IMR-90 (cell line): ENCODE measurements at places on chromosomes 1 and 21.
A peak's percentile ranks its signal among the peaks of the same experiment; 100 is the strongest.

GRCh38 chr1:215079456-215079855, 3.1 kb upstream of the KCNK2 start:
- peak; percentile 35 for DNase-seq

GRCh38 chr1:173663159-173663558, 6.5 kb downstream of the ANKRD45 start:
- DNase-seq, result no peak

DNA sequence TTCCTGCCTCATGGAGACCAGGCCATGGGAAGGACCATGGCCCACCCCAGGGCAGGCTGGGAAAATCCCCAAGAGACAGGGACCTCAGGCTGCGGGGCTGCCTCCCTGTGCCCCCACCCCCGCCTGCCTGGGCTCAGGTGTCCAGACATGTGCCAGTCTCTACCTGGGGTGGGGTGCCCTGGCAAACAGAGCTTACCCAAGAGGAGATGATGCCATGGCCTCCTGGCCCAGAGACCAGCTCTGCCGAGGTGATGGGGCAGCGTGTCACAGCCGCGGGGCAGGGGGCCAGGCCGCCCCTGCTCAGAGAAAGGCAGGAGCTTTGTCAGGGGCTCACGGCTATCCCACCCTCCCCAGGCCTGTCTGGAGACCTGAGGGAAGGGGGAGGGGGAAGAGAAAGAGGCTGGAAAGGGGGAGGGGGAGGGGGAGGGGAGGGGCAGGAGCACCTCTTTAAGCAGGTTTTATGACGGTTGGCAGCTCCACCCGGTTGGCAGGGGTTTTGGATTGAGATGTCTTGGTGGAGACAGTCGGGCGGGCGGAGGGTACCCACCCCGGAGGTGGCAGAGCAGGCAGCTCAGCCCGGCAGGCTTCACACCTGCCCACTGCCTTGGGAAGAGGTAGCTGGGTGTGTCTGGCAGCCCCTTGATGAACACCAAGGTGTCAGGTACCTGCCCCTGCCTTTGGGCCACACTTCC, 101.5 kb upstream of the IFFO2 start:
- no peak for DNase-seq

DNA sequence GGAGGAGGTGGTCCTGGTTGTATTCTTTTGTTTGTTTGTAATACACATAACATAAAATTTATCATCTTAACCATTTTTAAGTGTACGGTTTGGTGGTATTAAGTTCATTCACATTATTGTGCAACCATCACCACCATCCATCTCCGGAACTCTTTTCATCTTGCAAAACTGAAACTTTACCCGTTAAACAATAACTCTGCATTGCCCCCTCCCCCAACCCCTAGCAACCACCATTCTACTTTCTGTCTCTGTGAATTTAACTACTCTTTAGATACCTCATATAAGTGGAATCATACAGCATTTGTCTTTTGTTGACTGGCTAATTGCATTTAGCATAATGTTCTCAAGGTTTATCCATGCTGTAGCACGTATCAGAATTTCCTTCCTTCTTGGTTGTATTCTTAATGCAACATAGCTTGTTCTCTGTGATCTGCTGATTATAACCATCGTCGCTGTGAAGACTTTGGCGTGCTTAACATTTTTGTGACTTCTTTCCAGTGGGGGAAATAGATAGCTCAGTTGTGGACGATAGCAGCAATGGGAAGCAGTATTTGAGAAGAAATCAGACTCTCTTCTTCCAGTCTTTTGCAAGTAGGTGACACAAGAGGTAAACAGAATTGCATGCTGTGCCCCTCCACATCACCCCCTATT, 117.5 kb upstream of the HOOK1 start:
- no peak for DNase-seq

- no peak for DNase-seq
Measured at GRCh38 chr1:45554198-45554597, 3.6 kb downstream of the AKR1A1 start.
